Breast epithelium (tissue), 4 donors: ENCODE measurements at places on chromosomes 7 and 10. TPM values are rescaled to one million over a fixed set of nuclear protein-coding genes. Genes with fewer than 3 reads are reported as not detected.
A peak's percentile ranks its signal among the peaks of the same experiment; 100 is the strongest.

GRCh38 chr10:6669269-6669859, 89.3 kb upstream of the PRKCQ start:
- H3K4me3 ChIP-seq, result no peak overlapping the region
- no peak for DNase-seq
- peaks cover 10% of the 10 kb centered on the region for H3K27me3 ChIP-seq
- H3K4me1 ChIP-seq, result no peaks in the 10 kb centered on the region

GRCh38 chr7:1651031-1651446, 19.0 kb upstream of the ELFN1 start:
- H3K4me3 ChIP-seq, result no peak overlapping the region
- H3K27ac ChIP-seq, result no peak overlapping the region
- H3K4me1 ChIP-seq, result no peaks in the 10 kb centered on the region
- no peaks in the 10 kb centered on the region for H3K36me3 ChIP-seq
- peaks cover 50% of the 10 kb centered on the region for H3K27me3 ChIP-seq
- no peak for DNase-seq

DNA sequence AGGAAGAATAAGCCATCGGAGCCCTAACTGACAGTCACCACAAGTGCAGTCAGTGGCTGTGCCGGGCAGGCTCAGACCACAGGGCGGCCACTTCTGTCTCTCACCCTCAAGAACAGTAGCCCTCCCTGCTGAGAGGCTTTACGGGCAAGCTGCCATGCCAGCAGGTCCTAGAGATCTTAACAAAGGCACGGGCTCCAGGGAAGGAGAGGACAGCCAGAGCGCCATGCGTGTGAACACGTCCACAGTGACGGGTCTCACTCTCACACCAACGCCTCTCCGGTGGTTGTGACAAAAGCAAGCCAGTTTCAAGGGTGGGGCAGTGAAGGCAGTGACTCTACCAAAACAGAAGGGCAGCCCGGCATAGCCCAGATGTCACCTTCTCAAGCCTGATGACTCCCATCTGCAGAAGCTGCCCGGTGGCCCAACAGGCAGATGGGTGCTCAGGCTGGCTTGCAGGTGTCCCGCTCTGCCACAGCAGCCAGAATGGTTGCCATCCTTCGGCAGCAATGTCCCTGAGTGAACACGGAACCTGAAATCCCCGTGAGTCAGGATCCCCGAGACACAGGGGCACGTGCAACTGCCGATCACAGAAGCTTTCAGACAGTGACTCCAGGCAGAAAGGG, 102.0 kb downstream of the FAM53B start:
- no peaks in the 10 kb centered on the region for H3K27me3 ChIP-seq
- no peak overlapping the region for H3K4me3 ChIP-seq
- no peak for DNase-seq
- H3K27ac ChIP-seq, result peak overlapping the region; percentile 33
- no peaks in the 10 kb centered on the region for H3K36me3 ChIP-seq
- H3K4me1 ChIP-seq, result peaks cover 13% of the 10 kb centered on the region

Gene SLC39A12
- under 0.01 TPM for total RNA-seq

Gene CNPY1
- total RNA-seq, result 0.29 TPM
